ENCODE measurements at places on chromosomes 12 and 14.

DNA sequence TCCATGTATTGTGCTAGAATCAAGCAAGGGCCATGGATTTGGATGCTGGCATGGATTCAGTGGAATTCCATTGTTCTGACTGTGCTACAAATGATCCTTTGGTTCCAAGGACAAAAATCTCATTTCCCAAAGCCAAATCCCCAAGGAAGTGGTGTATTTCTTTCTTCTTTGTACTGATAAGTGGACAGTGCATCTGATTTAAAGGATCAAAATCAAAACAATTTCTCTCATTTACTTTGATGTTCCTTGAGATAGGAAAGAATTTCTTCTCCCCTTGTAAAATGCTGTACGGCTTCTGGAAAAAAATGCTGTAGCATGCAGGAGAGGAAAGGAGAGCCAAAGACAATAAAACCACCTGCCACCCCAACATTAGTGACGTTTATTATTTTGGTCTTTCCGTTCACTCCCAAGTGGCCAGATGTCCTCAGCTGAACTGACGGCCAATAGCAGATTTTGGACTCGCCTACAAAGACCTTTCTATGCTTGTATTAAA is 185.7 kb downstream of the PRKD1 start:
- no peak for DNase-seq

DNA sequence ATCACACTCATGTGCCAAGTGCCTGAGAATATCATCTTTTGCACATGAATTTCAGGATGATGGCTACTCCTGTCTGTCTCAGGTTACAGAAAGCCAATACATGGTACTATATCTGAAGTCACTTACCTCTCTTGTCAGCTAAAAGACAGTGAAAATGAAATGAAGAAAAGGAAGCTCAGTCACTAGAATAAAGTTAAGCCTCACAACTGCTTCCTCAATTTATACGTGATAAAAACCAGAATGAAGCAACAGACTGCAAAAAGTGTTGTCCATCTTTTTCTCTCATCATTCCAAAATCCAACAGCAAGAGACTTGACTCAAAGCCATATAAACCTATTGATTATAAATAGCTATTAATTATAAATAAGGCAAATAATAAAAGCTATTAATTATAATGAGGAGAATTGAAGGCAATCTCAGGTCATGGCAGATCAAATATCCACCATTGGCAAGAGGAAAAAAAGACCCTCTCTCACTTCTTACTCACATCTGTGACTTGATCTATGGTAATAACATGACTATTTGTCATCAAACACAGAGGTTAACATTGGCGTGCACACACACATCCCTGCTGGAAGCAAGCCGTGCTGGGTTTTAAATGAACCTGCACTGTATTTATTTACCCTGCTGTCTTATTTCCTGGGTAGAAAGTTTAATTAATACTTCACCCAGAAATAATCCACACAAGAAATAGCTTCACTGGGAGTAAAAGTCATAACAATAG is 10.0 kb downstream of the NIN start:
- DNase-seq: no peak

GRCh38 chr12:65570451-65571130 is 253.7 kb upstream of the HMGA2 start:
- DNase-seq: no peak

DNA sequence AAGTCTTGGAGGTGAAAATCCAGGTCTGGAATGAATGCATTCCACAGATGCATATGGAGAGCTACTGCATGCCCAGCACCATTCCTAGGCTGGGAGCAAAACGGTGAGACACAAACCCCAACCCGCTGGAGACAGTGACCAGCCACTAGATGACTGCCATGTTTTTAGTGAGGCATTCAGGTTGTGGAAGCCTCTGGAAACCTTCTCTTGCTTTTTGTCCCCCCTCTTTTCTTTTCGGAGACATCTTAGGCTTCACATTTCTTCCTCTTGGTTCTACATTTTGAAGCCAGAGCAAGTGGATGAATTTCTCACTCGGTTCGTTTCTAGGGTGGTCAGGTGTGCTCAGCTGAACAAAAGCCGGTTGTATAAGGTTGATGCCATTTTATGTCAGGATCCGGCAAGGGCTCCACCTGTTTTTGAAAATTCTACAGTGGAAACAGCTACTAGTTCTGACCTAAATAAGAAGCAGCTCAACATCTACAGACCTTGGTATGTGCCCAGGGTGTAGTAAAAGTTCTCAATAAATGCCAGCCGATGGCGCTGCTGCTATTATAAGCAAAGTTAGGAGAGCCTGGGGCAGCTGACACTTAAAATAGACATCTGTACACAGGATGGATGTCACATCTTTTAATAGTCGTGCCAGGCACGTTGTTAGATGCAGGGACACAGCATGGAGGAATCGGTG is 1.8 kb upstream of the ZNF839 start:
- no peak for DNase-seq

DNA sequence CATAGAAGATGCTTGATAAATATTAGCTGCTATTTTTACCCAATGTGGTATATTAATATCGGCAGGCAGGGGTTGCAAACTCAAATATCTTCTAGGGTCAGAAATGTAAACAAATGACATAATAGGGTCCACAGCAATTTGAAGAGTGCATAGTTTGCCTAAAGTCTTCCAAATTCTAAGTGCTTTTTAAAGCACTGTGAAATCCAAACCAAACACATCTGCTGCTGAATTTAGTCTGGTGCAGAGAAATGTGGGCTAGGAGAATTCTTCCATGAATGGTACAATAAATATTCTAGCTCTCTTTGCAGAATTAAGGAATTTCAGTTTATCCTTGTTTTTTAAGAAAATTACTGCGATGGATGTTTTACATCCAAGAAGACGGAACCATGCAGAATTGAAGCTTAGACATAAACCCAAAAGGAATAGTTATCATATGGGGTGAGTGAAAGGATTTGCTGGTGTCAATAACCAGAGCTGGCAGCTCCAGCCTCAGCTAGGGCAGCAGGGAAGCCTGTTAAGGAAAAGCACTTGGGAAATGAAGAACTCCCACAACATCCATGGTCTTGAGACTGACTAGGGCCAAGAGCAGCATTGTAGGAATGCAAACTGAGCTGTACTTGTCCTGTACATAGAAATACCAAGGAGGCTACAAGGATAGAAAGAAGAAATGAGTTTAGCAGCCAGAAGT is 65.5 kb downstream of the PTPRR start:
- no peak for DNase-seq

DNA sequence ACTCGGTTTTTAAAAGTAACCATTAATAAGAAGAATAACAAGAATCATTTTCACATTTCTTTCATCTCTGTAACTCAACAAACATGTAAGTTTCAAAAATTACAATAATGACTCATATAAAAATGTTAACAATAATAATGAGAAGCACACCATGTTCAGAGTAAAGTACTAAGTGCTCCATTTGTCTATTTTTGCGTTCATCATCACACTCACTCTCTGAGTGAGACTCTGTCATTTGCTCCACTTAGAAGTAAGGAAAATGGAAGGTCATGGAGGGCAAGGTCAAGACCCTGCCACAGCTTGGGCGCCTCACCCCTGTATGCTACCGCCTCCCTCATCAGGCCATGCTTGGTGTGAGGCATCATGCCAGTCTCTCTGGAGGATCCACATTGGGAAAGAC is 129.9 kb downstream of the TMEM30B start:
- DNase-seq: no peak

GRCh38 chr14:93714605-93715004 is 73.7 kb downstream of the PRIMA1 start:
- no peak for DNase-seq

- DNase-seq: no peak
Measured at GRCh38 chr14:69490219-69490918, 5.8 kb downstream of the PLEKHD1 start.

- DNase-seq: no peak
Measured at GRCh38 chr14:52112336-52113018, 43.6 kb upstream of the NID2 start.

DNA sequence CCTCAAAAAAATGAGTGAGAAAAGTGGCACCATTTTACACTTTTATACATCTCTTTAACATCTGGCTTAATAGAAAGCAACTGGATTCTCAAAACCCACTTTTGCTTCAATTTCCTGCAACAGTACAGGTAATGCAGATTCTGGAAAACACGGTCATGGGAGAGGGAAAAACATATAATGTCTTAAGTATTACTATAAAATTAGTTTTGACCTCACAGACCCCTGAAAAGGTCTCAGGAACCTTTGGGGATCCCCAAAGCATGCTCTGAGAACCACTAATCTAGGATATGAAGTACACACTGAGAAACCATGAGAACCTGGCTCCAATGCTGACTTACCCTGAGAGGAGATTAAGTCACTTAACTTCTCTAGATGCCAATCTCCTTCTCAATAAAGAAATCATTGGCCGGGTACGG is 64.7 kb downstream of the PPP2R5E start:
- no peak for DNase-seq

- DNase-seq: no peak
Measured at GRCh38 chr12:124457287-124458219, 109.9 kb downstream of the NCOR2 start.

- DNase-seq: no peak
Measured at GRCh38 chr14:53526200-53526599, 373.1 kb upstream of the DDHD1 start.

- no peak for DNase-seq
Measured at GRCh38 chr12:44246482-44247105, 410.7 kb downstream of the TMEM117 start.

DNA sequence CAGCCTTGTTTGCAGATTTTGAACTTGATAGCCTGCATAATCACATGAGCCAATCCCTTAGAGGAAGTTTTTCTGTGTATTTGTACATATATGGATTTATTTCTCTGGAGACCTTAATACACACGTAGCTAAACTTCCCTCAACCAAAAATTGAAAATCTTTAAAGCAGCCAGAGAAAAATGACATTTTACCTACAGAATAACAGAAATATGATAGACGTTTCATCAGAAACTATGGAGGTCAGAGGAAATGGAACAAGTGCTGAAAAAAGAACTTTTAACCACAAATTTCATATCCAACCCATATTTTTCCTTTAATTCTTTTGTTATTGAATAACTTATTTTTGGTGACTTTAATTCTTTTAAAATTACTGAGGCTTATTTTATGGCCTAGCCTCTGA is 177.7 kb downstream of the CCDC91 start:
- no peak for DNase-seq

GRCh38 chr14:24381363-24382063 is 13.5 kb downstream of the NFATC4 start:
- DNase-seq: no peak

DNA sequence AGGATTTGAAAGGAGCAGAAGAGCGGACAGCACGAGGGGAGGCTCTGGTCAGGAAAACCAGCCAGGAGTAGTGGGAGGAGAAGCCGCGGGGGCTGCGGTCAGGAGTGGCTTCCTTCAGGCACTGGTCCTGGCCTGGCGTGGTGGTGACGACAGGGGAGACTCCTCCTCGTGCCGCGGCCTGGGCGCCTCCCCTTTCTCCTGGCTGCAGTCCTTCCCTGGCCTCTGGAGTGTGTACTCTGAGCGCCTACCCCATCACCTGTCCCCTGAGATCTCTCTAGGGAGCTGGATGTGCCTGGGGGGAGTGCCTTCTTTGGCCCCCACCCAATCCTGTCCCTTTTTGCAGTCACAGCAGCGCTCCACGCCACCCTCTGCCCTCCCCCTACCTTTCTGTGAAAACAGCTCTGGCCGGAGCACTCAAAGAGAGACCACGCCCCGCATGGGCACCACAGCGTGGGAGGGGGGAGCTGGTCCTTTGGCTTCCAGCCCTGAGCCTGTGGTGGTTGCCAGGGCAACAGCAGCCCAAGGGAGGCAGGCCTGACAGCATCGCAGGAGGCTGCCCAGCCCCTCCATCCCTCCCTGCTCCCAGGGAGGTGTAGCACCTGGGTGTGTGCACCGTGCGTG is 125.9 kb downstream of the CALM1 start:
- DNase-seq: no peak

DNA sequence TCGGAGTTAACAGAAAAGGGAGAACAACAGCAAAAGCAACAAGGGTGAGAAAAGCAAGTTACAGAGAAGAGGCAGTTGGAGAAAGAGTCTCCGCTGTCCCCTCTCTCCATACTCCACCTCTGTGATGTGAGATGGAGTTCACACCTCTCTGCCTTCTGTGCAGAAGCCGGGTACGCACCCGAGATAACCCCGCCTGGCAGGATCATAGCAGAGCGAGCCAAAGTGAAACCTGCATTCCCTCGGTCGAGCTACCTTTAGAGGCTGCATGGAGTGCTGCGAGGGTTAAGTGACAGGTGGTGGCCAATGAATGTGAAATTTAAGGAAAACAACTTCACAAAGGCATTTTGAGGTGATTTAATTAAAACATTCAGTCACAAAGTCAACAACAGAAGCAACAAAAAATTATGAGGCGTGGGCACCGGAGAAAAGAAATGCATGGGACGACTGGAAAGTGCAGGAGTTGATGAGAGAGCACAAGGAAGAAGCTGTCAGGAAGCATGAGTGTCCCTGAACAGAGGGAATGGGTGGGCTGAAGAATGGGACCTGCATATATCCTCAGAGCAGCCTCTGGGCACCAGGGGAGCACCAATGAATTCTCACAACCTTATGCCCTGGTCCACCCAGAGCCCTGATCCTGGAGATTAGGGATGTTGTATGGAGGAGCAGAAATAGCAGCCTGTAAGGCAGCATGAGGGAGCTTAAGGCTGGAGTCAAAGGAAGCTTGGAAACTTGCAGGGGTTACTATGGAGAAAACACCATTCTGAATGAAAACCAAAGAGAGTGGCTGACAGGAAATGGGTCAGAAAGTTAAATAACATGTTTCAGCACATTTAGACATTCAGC is 208.3 kb downstream of the EMP1 start:
- no peak for DNase-seq

- no peak for DNase-seq
Measured at GRCh38 chr12:98544751-98545150, 29.4 kb downstream of the TMPO start.

DNA sequence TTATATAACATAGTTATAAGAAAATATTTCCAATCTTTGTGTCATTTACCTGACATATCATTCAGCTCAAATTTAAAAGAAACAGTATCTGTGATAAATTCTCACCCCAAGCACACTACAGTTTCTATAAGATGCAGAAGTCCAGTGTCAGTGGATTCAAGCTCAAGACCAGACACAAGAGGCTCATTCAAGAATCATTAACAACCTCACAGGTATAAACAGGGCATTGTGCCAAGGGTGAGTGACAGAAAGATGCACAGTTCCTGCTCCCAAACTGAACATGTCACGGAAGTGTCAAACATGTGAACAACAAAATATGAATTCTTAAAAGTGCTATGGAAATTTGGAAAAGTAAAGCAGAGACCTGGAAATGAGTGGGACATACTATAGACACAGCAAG is 12.8 kb downstream of the ATP2B1 start:
- DNase-seq: no peak

GRCh38 chr12:26295001-26295400 is 99.6 kb downstream of the SSPN start:
- no peak for DNase-seq

GRCh38 chr12:97274386-97274785 is 188.2 kb upstream of the RMST start:
- DNase-seq: no peak

DNA sequence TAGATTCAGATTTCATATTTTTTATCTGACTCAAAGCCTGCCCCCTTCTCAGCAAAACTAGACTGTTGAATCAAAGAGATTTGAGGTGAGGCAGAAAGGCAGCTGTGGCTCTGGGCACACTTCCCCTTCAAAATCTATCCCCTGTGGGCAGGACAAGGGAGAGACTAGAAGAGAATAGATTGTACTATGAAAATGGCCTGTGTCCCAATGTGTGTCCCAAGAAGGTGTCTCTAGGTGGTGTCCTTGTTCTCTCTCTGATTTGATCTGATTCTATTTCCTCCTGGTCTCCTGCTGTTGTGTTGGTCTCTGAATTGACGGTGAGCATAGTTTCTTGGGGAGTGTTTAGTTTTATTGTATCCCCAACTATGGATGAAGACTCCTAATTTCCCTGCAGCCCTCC is 565.8 kb upstream of the ATP2B1 start:
- no peak for DNase-seq

- DNase-seq: no peak
Measured at GRCh38 chr14:100682749-100683148, 43.9 kb upstream of the DLK1 start.

Measured in amniotic stem cell (primary cell).